GM23248 (cell line): ENCODE measurements at places on chromosomes 3 and 15. TPM values are rescaled to one million over a fixed set of nuclear protein-coding genes. Genes with fewer than 3 reads are reported as not detected.

TTBK2 gene
- total RNA-seq: 6.3 and 7.6 TPM in 2 replicates

DNA sequence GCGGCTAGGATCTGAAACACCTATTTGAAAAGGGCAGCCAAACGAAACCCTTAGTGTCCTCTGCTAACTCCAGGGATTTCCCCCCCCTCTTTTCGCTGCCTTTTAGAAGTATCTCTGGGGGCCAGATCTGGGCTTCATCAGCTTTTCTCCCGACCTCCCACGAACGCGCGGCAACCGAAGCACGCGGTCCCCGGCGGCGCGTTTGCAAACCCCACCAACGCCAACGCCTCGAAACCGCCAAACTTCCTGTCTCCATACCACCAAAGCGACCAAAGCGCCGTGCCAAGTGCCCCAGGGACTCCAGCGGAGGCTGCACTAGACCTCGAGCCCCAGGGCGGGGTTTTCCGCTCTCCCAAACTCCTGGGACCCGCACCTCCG is 155.8 kb upstream of the FRMD4B start:
- no peaks in the 10 kb centered on the region for H3K36me3 ChIP-seq
- H3K4me3 ChIP-seq: no peak overlapping the region
- H3K27me3 ChIP-seq: peaks cover 21% of the 10 kb centered on the region
- peak; percentile 2 for DNase-seq

DNA sequence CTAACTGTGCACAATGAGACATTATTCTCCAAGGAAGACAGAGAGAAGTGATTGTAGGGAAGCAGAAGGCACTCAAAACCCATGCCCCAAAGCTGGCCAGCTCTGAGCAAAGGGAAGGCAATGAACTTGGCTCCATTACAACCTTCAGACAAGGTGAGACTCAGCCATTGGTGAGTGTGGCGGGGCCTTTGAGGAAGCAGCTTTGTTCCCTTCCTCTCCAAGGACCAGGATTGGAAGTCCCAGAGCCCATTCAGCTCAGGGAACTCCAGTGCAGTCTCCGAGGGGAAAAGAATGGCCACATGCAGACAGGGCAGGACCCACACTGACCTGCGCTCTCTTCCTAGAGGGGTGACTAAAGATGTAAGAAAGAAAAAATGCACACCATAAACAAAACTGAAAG is 23.1 kb downstream of the HEG1 start:
- 0 out of 2 replicates have a peak, but pooled peaks cover 12% of the 10 kb centered on the region for H3K4me1 ChIP-seq
- no peak overlapping the region for H3K4me3 ChIP-seq
- peak overlapping the region; percentile 27 for H3K27ac ChIP-seq

DNA sequence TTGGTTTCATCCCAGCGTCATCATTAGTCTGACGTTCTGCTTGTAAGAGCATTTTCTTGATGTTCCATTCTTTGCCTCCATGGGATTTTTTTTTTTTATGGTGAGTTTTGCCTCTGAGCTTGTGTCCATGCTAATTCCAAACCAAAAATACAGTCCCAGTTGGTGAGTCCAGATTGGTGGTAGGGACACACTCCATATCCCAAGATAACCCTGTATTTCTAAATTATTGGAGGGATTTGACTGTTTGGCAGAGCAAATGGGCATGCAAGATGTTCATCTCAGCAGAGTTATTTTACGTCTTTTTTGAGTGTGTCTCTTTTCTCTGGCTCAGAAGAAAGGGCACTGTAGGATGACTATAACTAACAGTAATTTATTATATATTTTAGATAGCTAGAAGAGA is 526.8 kb upstream of the CFAP20DC start:
- H3K4me1 ChIP-seq: peaks cover 20% of the 10 kb centered on the region
- H3K36me3 ChIP-seq: no peaks in the 10 kb centered on the region
- H3K27ac ChIP-seq: no peak overlapping the region
- H3K27me3 ChIP-seq: no peaks in the 10 kb centered on the region

- no peaks in the 10 kb centered on the region for H3K4me1 ChIP-seq
- no peak overlapping the region for H3K27ac ChIP-seq
- H3K36me3 ChIP-seq: no peaks in the 10 kb centered on the region
- H3K4me3 ChIP-seq: no peak overlapping the region
Observed at GRCh38 chr3:45318689-45319088, 69.7 kb upstream of the LARS2 start.

- DNase-seq: peak; percentile 59
- H3K4me3 ChIP-seq: peak overlapping the region; percentile 79
- H3K36me3 ChIP-seq: no peaks in the 10 kb centered on the region
- H3K27me3 ChIP-seq: no peaks in the 10 kb centered on the region
- peak overlapping the region; percentile 92 for H3K27ac ChIP-seq
Observed at GRCh38 chr3:99817047-99817436, 620 bp upstream of the CMSS1 start.
